RWPE2 (cell line): ENCODE measurements at places on chromosomes 12 and 14.
A peak's percentile ranks its signal among the peaks of the same experiment; 100 is the strongest.

DNA sequence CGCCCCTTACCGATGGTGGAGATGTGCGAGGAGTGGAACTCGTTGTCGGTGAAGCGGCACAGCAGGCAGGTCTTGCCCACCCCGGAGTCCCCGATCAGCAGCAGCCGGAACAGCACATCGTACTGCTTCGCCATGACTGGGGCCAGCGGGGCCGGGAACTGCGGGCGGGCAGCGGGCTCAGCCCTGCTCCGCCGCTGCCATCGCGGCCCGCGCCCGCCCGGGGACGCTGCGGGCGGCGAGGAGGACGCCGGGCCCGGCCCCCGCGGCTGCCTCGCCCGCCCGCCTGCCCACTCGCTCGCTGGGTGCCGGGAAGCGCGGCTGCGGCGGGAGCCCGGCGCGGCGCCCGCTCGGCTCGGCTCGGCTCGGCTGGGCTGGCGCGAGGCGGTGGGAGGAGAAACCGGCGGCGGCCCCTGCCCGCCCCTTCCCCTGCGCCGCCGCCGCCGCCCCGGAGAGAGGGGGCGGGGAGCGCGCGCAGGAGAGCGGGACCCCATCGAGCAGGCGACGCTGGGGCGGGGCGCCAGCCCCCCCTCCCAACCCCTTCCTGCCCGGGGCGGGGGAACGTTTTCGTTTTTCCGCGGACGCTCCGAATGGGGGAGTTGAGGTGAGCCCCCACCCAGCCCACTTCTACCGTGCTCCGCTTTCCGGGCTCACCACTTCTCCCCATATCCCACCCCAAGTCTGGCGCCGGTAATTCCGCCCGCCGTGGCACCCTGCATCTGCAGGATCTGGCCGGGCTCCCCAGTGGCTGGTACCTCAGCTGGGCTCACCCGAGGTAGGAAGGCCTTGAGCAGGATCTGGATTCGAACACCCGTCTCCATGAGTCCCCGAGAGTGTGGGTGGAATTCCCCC lies at the start of gene RAB15:
TSS of gene RAB15 (minus strand) at position 394 of the 849 bp plus-strand sequence. CDS start at position 134, 260 bp downstream.
- no peaks in the 10 kb centered on the region for H3K36me3 ChIP-seq
- H3K4me3 ChIP-seq: peak within 1 kb of the TSS; percentile 48
- no peaks in the 10 kb centered on the region for H3K27me3 ChIP-seq
- no peaks in the 10 kb centered on the region for H3K4me1 ChIP-seq
- no peak for DNase-seq
- no peak within 1 kb of the TSS for H3K27ac ChIP-seq

GRCh38 chr12:49877066-49877465 lies 26.6 kb downstream of the FAIM2 start:
- H3K27ac ChIP-seq: no peak overlapping the region
- H3K4me3 ChIP-seq: no peak overlapping the region
- H3K4me1 ChIP-seq: no peaks in the 10 kb centered on the region
- no peaks in the 10 kb centered on the region for H3K36me3 ChIP-seq
- no peaks in the 10 kb centered on the region for H3K27me3 ChIP-seq

GRCh38 chr14:54659365-54659764 lies 92.4 kb downstream of the SAMD4A start:
- H3K27me3 ChIP-seq: no peaks in the 10 kb centered on the region
- peak overlapping the region; percentile 91 for H3K27ac ChIP-seq
- H3K36me3 ChIP-seq: no peaks in the 10 kb centered on the region

DNA sequence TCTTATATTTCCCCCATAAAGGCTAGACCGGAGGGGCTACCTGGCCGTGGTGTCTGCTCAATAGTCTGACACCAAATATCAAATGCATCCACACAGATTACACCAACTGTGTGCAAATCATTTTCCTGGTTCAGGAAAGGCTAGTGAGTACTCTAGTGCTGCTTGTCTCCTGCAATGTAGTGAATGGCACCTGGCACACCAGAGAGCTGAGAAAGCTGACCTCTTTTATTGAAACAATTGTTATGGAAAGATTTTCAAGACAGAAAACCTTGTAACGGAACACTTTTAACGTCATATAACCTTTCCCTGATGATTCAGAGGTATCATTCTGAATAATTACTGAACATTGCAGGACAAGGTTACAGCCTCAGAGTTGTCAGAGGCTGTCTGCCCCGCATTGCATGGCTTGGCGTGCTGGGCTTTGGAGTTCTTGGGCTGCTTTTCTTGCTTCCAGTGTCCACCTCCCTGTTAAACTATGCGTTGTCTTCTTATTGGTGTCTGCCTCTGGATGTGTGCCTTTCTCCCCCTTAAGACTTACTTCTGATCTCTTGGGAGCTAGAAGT lies 40.7 kb upstream of the HDAC7 start:
- H3K4me3 ChIP-seq: no peak overlapping the region
- peak overlapping the region; percentile 67 for H3K27ac ChIP-seq
- peaks cover 50% of the 10 kb centered on the region for H3K36me3 ChIP-seq
- peaks cover 46% of the 10 kb centered on the region for H3K4me1 ChIP-seq
- no peak for DNase-seq
- H3K27me3 ChIP-seq: no peaks in the 10 kb centered on the region

DNA sequence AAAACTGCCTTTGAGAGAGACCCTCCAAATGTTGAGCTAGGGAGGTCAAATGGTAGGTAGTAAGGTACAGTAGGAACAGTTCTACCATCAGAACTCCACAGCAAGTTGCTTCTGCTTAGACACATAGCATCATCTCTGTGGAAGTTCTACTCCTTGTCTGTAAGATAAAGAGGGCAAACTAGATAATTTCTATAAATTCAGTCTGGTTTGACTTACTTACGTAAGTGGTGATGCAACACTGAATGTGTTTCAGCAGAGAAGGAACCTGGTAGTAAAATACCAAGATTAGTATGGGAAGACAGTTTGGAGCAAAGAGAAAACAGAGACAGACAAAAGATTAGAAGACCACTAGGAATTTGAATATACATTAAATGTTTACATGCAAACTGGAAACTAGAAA lies 42.0 kb downstream of the KITLG start:
- H3K36me3 ChIP-seq: no peaks in the 10 kb centered on the region
- H3K27ac ChIP-seq: no peak overlapping the region
- peaks cover 3% of the 10 kb centered on the region for H3K27me3 ChIP-seq
- H3K4me3 ChIP-seq: no peak overlapping the region

GRCh38 chr14:34018564-34019244 lies 67.8 kb upstream of the EGLN3 start:
- no peaks in the 10 kb centered on the region for H3K27me3 ChIP-seq
- H3K27ac ChIP-seq: no peak overlapping the region

- no peaks in the 10 kb centered on the region for H3K36me3 ChIP-seq
- H3K27ac ChIP-seq: no peak overlapping the region
- no peaks in the 10 kb centered on the region for H3K27me3 ChIP-seq
- peaks cover 7% of the 10 kb centered on the region for H3K4me1 ChIP-seq
Observed at GRCh38 chr12:109772622-109773321, 59.1 kb downstream of the FAM222A start.

- peaks cover 28% of the 10 kb centered on the region for H3K36me3 ChIP-seq
- H3K27ac ChIP-seq: no peak overlapping the region
- H3K4me3 ChIP-seq: no peak overlapping the region
- H3K4me1 ChIP-seq: peaks cover 10% of the 10 kb centered on the region
- no peaks in the 10 kb centered on the region for H3K27me3 ChIP-seq
Observed at GRCh38 chr12:108642269-108642870, 8.7 kb upstream of the SELPLG start.

DNA sequence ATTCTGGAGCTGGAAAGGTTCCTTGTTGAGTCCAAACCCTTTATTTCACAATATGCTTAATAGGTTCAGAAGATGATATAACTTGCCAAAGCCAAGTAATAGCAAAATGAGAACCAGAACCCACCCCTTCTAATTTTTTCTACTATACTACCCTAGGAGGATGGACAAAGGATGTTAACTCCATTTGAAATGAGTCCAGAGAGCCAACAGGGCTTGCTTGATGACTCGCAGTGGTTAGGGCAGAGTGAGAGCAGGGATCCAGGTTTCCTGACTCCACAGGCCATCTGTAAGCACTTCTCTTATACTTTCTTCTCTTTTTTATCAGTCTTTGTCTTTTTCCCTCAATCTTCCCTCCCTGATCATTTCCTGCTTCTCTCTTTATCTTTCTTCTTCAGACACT lies 668.1 kb downstream of the MED13L start:
- no peaks in the 10 kb centered on the region for H3K27me3 ChIP-seq
- DNase-seq: no peak
- H3K27ac ChIP-seq: no peak overlapping the region
- H3K4me3 ChIP-seq: no peak overlapping the region
- H3K36me3 ChIP-seq: no peaks in the 10 kb centered on the region

DNA sequence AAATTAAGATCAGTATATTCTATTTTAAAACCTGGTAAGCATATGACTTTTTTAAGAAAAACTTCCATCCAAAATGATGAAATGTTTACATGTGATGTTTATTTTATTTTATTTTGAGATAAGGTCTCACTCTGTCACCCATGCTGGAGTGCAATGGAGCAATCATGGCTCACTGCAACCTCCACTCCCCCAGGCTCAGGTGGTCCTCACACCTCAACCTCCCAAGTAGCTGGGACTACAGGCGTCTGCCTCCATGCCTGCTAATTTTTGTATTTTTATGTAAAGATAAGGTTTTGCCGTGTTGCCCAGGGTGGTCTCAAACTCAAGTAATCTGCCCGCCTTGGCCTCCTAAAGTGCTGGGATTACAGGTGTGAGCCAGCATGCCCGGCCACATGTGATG lies 141.8 kb downstream of the ZFP36L1 start:
- H3K36me3 ChIP-seq: no peaks in the 10 kb centered on the region
- DNase-seq: no peak
- H3K27me3 ChIP-seq: no peaks in the 10 kb centered on the region
- H3K27ac ChIP-seq: no peak overlapping the region
